ENCODE measurements at places on chromosomes 7 and 10. TPM values are rescaled to one million over a fixed set of nuclear protein-coding genes. Genes with fewer than 3 reads are reported as not detected.

Gene CAV1
- 39.9 TPM for total RNA-seq

Gene TLX1
- total RNA-seq: 1.7 TPM

DNA sequence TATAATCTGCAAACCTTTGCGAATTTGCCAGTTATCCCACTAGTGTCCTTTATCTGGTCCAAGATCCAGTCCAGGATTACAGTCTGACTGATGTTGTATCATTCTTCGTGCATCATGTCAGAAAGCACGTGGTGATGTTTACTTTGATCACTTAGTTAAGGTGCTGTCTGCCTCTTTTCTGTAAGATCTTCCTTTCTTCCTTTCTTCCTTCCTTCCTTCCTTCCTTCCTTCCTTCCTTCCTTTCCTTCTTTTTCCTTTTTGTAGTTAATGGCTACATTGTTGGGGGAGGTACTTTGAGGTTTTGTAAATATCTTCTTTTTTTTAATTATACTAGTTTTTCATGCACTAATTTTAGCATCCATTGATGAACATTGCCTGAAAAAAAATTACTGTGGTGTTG lies 80.3 kb downstream of the LCOR start:
- H3K27ac ChIP-seq: no peak overlapping the region
- no peak overlapping the region for H3K4me3 ChIP-seq
- no peaks in the 10 kb centered on the region for H3K36me3 ChIP-seq
- no peaks in the 10 kb centered on the region for H3K27me3 ChIP-seq
- DNase-seq: no peak
- peaks cover 4% of the 10 kb centered on the region for H3K4me1 ChIP-seq

- no peak overlapping the region for H3K4me3 ChIP-seq
- no peaks in the 10 kb centered on the region for H3K36me3 ChIP-seq
- H3K27me3 ChIP-seq: no peaks in the 10 kb centered on the region
- no peak overlapping the region for H3K27ac ChIP-seq
- DNase-seq: no peak
- H3K4me1 ChIP-seq: peaks cover 8% of the 10 kb centered on the region
Observed at GRCh38 chr10:86715836-86716235, 40.6 kb upstream of the BMPR1A start.

Gene SAP25
- total RNA-seq: 29.9 TPM

DNA sequence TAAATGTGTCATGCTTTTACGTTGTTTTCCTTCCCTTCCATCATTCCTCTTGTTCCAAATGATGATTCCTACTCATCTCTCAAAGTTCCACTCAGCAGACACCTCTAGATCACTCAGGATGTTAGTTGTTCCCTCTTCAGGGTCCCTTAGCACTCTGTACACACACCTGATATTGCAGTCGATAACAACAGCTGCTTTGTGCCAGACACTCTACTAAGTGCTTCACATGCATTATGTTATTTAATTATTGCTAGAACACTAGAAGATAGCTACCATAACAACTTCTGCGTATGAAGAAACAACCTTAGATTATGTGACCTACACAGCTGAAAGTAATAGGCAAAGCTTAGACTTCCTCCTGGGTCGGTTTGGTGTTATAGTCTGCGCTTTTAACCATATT lies 29.6 kb downstream of the PCBD1 start:
- H3K27me3 ChIP-seq: no peaks in the 10 kb centered on the region
- no peak overlapping the region for H3K27ac ChIP-seq
- no peaks in the 10 kb centered on the region for H3K36me3 ChIP-seq
- H3K4me3 ChIP-seq: no peak overlapping the region
- DNase-seq: no peak

Gene GTPBP10
- total RNA-seq: 16.6 TPM

DNA sequence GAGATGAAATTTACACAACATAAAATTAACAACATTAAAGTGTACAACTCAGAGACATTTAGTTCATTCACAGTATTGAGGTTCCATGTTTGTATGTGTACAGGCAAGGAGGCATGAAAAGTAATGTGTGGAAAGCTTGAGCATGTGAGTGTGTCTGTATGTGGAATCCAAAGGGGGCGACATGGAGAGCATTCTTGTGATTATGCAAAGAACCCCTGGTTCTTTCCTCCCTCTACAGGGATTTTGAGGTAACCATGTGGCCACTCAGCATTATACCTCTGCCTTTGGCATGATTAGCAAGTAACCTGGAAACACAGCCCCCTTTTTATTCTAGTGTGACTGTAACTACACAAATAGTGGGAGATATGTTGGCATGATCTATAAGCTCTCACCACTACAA lies 21.0 kb downstream of the OR2F1 start:
- no peak for DNase-seq
- H3K27ac ChIP-seq: no peak overlapping the region
- no peaks in the 10 kb centered on the region for H3K36me3 ChIP-seq

GRCh38 chr7:103065667-103066066 lies 8.9 kb downstream of the FBXL13 start:
- no peaks in the 10 kb centered on the region for H3K27me3 ChIP-seq
- H3K4me3 ChIP-seq: no peak overlapping the region
- no peak for DNase-seq
- H3K36me3 ChIP-seq: no peaks in the 10 kb centered on the region
- H3K27ac ChIP-seq: no peak overlapping the region

Gene ADAMTS14
- total RNA-seq: 0.63 TPM

DNA sequence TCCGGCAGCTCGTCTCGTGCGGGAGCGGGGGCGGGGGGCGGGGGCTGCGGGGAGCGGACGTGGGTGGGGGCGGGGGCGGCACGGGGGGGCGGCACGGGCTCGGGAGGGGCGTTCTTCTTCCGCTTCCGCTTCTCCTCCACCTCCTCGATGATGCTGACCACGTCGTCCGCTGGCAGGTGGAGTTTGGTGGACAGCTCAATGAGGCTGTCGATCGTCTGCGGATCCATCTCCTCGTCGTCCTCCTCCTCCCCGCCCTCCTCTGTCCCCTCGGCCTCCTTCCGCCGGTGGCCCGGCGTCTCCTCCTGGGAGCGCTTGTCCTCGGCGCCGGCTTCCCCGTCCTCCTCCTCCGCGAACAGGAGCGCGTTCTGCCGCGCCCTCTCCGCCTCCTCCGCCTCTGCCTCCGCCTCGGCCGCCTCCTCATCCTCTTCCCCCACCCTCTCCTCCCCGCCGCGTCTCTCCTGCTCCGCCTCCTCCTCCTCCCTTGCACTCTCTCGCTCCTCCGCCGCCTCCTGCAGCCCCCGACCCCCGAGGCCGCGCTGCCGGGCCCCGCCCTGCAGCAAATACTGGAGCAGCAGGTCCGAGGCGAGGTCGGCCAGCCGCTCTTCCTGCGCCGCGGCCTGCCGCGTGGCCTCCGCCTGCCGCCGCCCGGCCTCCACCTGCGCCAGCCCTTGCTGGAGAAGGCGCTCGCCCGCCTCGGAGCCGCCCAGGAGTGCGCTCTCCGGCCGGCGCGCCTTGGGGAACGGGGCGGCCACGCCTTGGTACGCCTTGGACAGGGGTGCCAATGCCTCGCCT lies 1.9 kb downstream of the VGF start:
- H3K27ac ChIP-seq: no peak overlapping the region
- H3K27me3 ChIP-seq: no peaks in the 10 kb centered on the region
- DNase-seq: peak; percentile 54
- H3K4me1 ChIP-seq: peaks cover 17% of the 10 kb centered on the region

DNA sequence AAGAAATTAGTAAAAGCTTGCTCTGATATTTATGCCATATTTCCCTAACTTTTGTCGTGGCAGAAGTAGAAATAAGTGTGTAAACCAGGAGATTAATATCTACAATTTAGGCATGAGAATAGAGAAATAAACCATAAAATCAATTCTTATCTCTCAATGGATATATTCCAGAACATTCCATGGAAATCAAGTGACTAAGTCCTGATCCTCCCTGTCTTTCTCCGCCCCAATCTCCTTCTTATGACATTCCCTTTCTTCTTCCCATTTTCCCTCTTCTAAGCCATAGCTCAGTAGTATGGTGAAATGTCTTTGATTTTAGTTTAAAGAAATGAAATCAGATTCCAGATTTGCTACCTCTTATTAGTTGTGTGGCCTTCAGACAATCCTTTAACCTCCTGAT lies 88.8 kb downstream of the TBXAS1 start:
- H3K27me3 ChIP-seq: no peaks in the 10 kb centered on the region
- no peak overlapping the region for H3K27ac ChIP-seq
- no peak for DNase-seq

GRCh38 chr10:23157239-23157681 lies 34.9 kb upstream of the PTF1A start:
- no peaks in the 10 kb centered on the region for H3K27me3 ChIP-seq
- no peak overlapping the region for H3K4me3 ChIP-seq
- no peak overlapping the region for H3K27ac ChIP-seq
- H3K36me3 ChIP-seq: no peaks in the 10 kb centered on the region
- DNase-seq: no peak

Gene CNTNAP2
- total RNA-seq: 4.4 TPM

GRCh38 chr10:126380352-126381076 lies 7.8 kb downstream of the ADAM12 start:
- no peaks in the 10 kb centered on the region for H3K27me3 ChIP-seq
- H3K4me3 ChIP-seq: no peak overlapping the region
- H3K4me1 ChIP-seq: no peaks in the 10 kb centered on the region
- no peak for DNase-seq

- H3K36me3 ChIP-seq: no peaks in the 10 kb centered on the region
- H3K4me1 ChIP-seq: peaks cover 13% of the 10 kb centered on the region
- no peak within 1 kb of the TSS for H3K27ac ChIP-seq
- DNase-seq: peak; percentile 73
- peak within 1 kb of the TSS; percentile 47 for H3K4me3 ChIP-seq
- H3K27me3 ChIP-seq: no peaks in the 10 kb centered on the region
Observed at GRCh38 chr7:158587162-158588084, at the start of gene PTPRN2. Gene PTPRN2, minus strand, starts transcription at chr7:158587823.

Gene CYP2E1
- total RNA-seq: 10.2 TPM

Gene TMEM178B
- total RNA-seq: 7.2 TPM

DNA sequence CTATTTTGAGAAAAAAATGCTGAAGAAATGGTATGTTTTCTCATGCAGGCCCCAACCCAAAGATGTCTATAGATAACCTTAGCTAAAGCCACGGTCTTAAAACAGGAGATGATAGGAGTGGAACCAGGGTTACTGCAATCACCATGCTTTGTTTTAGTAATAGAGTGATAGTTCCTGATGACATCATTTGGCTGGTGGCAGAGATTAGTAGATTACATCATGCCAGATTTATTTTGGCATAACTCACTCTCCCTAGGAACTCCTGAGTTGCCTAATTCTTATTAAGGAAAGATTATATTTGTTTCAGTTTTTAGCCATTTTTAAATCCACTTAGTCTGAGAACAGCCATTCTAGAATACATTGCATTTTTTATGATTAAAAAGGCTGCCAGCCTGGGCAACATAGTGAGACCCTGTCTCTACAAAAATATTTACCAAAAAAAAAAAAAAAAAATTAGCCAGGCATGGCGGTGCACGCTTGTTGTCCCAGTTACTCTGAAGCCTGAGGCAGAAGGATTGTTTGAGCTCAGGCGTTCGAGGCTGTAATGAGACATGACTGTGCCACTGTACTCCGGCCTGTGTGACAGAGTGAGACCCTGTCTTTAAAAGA lies 17.8 kb downstream of the ENO4 start:
- no peak for DNase-seq
- H3K4me3 ChIP-seq: no peak overlapping the region
- no peaks in the 10 kb centered on the region for H3K36me3 ChIP-seq

Gene PPP1R3A
- total RNA-seq: 0.24 TPM

Gene TMEM184A
- 20.9 TPM for total RNA-seq

- no peak for DNase-seq
- peaks cover 10% of the 10 kb centered on the region for H3K4me1 ChIP-seq
- H3K4me3 ChIP-seq: no peak overlapping the region
- no peaks in the 10 kb centered on the region for H3K36me3 ChIP-seq
- H3K27me3 ChIP-seq: no peaks in the 10 kb centered on the region
- H3K27ac ChIP-seq: no peak overlapping the region
Observed at GRCh38 chr10:31762316-31762715, 166.3 kb downstream of the ARHGAP12 start.

DNA sequence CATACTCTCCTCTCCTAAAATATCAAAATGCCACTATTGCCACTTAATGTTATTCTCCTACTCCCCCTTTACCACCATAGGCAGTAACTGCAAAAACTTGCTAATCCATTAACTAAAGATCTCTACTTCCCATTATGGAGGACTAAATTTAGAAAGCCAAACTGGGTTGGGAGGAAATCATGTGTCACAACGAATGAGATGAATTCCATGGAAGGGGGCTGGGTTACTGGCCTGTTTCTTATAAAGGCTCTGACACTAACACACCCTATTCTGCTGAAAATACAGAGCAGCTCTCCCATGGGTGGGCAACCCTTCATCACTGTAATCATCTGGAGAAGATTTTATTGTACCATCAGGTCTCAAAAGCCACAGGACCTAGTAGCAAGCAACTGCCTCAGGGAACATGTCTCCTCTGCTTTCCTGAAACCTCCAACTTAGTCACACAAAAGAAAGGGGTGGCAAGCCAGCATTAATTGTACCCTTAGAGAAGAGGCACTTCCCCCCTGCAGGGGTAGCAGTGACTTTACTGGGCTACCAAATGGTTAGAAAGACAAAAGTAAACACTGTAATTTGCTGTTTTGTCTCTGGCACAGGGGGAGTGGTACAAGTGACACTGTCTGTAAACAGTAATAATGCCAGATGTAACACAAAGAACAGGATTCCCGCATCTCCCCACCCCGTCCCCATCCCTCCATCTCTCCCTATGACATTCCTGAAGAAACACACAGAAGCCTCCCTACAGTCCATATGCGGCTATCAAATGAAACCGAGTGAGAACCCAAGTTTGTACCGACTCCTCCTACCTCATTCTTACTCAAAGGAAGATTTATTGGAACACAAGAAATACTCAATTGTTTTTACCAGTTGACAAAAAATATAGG lies 81.6 kb downstream of the ARMH3 start:
- H3K4me1 ChIP-seq: peaks cover 7% of the 10 kb centered on the region
- no peak overlapping the region for H3K27ac ChIP-seq
- no peak for DNase-seq

GRCh38 chr10:31274310-31274709 lies 44.7 kb upstream of the ZEB1 start:
- DNase-seq: no peak
- H3K4me3 ChIP-seq: no peak overlapping the region
- no peaks in the 10 kb centered on the region for H3K27me3 ChIP-seq
- H3K27ac ChIP-seq: no peak overlapping the region

DNA sequence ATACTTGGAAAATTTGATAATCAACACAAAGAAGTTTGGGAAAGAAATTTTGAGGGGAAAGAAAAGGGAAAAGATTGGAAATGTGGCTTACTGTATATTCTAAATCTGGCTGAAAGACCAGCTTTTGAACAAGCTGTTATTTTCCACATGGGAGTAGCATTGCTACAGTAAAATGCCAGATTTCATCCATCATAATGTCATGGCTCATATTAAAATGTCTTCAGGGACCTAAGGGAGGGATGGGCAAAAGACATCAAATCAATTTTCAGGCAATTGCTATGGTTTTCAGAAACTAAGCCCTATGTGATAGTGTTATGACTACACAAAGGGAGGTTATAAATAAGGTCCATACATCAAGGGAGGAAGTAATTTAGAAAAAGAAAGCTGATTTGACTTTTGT lies 1116.9 kb upstream of the CELF2 start:
- no peak for DNase-seq
- no peak overlapping the region for H3K27ac ChIP-seq
- no peak overlapping the region for H3K4me3 ChIP-seq
- H3K27me3 ChIP-seq: no peaks in the 10 kb centered on the region
- H3K4me1 ChIP-seq: no peaks in the 10 kb centered on the region

GRCh38 chr10:72459301-72459700 lies 104.6 kb upstream of the DNAJB12 start:
- no peaks in the 10 kb centered on the region for H3K4me1 ChIP-seq
- no peaks in the 10 kb centered on the region for H3K36me3 ChIP-seq
- no peak overlapping the region for H3K27ac ChIP-seq
- no peak overlapping the region for H3K4me3 ChIP-seq
- DNase-seq: no peak
- no peaks in the 10 kb centered on the region for H3K27me3 ChIP-seq
